ENCODE measurements at places on chromosomes 2 and 18.

DNA sequence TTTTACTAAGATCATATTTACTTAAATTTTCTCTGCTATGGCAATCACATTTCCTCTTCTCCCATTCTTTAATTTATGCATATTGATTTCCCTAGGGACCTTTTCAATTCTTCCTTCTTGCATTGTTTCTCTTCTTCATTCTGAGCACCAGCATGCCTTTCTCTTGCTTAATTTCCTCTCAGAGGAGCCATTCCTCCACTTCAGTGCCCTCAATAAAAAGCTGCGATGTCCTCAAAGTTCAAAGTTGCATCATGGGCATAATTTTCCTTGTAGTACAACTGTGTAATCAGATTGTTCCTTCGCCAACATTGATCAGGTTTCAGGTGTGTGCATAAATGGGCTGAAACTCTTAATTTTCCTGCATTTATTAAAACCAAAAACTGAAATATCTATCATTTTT lies 21.8 kb upstream of the CD226 start:
- DNase-seq: no peak

DNA sequence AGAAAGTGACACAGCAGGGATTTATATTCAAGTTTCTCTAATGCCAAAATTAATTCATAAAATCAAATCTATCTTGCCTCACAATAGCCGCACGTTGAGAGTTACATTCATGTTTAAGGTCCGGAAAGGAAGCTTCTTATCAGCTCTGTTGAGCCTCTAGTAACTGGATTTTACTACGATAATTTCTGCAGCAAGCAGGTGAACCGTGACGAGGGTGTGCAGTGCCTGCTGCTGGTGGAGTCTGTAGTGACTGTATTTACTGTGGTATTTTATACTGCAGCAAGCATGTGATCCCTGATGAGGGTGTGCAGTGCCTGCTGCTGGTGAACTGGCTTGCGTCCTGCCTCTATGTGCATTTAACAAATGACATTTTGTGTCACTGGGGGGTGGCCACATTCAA lies 120.0 kb downstream of the SNTG2 start:
- DNase-seq: no peak

DNA sequence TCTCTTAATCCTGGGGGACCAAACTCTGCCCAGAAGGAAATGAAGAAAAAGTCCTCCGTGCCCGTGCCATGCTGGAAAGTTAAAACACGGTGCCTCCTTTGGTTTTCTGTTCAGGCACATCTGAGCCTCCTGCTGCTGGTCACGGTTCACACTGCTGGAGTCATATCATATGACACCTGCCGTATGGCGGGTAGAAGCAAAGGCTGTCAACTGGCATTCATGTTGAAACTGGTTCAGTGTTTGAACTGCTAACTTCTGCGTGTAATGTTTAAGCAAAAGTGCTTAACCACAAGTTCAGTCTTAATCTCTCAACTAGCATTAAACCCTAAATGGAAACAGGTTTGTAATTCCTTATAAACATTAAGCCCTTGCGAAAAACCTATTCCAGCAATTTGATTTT lies 3.1 kb downstream of the STK39 start:
- peak; percentile 15 for DNase-seq

DNA sequence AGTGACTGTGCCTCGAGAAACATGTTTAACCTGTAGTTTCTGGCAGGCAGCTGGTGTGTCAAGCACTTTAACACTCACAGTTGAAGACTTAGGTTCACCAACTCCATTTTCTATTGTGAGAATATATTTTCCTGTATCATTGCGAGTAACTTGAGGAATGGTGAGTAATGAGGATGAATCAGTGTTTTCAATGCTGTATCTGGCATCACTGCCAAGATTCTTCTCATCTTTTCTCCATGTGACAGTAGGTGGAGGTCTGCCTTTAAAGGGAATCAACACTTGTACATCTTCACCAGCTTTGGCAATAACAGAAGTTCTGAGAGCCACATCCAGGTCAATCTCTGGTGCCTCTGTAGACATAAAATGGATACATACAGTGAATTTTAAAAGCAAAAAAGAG lies 72.8 kb downstream of the PLEKHA3 start:
- no peak for DNase-seq

GRCh38 chr2:72716601-72717000 lies 109.2 kb downstream of the EXOC6B start:
- no peak for DNase-seq

- no peak for DNase-seq
Measured at GRCh38 chr2:105761931-105762515, 17.3 kb downstream of the NCK2 start.

DNA sequence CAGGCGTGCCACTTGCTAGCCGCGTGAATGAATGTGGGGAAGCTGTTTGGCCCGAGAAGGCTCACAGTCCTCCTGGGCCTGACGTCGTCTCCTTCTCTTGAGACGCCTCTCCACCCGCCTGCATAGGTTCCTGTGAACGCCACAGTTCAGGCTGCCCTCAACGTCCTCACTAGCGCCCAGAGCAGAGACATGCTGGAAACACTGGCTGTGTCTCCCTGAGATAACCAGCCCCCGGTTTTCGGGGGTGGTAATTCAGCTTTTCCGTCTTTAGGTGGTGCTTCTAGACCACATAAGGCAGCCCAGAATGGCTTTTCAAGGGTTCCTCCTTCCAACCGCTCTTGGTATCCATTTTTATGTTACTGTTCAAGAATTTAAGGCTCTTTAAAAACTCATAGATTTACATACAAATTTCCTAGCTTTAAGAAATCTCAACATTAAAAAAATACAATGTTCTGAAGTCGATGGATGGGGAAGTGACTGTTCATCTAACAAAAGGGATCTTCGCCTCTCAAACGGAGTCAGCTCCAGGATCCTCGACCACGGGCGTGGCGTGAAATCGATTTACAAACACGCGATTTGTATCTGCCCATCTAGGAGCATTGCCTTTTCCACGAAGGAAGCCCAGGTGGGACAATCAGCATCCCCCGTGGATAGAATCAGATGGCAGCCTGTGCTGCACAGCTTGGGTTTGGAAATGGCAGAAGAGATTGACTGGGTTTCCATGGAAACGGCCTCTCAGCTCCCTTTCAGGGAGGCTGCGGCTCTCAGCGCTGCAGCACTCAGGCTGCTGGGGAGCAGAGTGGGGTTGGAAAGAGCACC lies 110.6 kb upstream of the PXDN start:
- DNase-seq: no peak

- no peak for DNase-seq
Measured at GRCh38 chr18:75638223-75638775, 210.8 kb upstream of the SMIM21 start.

DNA sequence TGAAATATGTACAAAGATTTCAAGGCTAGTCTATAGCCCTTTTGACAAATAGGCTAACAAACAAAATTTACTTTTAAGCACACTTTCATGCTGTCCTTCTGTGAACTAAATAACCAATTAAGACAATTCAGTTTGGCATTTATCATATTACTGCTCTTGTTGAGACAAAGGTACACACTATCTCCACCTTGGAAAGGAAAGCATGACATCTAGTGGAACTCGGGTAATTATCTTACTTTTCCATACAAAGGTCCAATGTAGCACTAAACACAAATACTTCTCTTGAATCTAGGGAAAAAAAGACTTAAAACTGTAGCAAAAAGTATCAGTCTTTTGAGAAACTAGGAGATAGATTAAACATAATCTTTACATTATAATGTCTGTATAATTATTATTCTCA lies 125.0 kb upstream of the CD226 start:
- no peak for DNase-seq

DNA sequence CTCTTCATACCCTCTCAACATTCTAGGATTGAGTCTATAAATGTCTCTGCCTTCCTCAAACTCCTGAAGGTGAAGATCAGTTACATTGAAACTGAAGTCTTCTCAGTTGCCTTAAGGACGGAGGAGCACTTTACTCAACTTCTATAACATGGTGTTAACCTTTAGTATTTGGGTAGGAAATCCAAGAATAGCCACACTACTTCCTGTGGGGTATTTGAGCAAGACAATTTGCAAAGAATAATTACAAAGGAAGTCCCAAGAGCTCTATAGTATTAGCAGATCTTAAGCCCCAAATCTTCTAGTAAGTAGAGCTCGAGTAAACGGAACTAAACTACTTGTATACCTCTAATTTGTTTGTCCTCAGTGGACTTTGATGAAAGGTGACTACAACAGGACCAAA lies 80.9 kb downstream of the SP100 start:
- no peak for DNase-seq

DNA sequence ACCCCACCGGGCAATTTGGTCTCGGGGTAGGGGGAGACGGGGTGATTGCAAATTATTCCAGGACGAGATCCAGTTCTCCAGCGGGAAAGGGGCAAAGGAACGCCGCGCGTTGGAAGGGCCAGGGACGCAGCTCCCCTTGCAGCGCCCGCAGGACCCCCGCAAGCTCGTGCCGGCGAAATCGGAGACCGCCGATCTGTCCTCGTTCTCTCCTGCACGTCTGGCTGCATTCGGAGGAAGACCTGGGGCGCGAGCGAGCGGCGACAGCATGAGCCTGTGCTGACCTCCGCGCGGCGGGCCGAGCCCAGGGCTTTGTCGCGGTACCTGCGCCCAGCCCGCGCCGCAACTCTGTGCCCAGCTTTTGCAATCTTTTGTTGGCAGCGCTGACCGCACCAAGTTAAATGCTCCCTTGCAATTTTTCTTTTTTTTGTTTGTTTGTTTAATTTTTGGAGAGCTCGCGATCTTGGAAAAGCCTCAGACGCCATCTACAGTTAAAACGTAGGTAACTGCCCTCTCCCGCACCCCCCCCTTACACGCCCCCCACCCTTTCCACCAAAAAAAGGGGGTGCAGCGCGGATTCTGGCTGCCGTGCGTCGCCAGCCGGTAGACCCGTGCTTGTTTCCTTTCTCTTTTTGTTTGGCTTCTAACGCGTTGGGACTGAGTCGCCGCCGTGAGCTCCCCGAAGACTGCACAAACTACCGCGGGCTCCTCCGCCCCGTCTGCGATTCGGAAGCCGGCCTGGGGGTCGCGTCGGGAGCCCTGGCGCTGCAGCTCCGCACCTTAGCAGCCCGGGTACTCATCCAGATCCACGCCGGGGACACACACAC lies 667 bp downstream of the TRIB2 start:
- peak; percentile 14 for DNase-seq

- DNase-seq: no peak
Measured at GRCh38 chr2:128305555-128306080, 13.1 kb downstream of the HS6ST1 start.

DNA sequence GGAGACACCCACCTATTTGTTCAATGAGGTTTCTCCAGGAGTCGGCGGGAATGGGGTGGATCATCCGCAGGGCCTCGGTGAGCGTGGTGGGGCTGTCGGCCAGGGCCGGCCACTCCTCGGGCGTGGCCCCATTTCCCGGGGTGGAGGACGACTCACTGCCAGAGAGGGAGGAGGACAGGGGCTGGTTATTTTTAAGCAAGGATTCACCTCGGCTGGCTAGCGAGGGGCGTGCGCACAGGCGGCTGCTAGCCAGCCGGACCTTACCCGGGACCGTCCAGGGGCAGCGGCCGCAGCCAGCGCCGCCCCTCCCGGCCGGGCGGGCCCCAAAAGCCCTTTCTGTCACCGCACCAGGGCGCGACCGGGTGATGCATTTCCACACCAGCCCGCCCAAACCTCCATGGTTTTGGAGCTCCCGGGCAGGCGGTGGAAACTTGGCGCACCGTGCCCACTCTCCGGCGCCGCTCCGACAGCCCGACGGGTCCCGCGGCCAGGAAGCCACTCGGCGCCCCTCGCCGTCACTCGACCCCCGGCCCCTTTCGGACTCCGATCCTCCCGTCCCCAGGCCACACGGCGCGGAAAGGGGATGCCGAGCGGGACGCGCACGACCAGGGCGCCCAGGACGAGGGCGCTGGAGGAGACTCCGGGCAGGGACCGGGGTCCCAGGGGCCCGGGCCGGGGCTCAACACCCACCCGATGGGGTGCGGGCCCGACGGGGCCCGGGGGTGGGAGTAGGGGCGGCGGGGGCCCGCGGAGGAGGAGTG lies 57.1 kb downstream of the SNORC start:
- DNase-seq: no peak

- no peak for DNase-seq
Measured at GRCh38 chr2:75522543-75523312, 38.0 kb downstream of the EVA1A start.

- DNase-seq: no peak
Measured at GRCh38 chr2:156038021-156038420, 294.5 kb downstream of the NR4A2 start.
